Hematopoietic multipotent progenitor cell treated with erythropoietin and hydrocortisone succinate and interleukin-3 and kit ligand, for 6 days (in vitro differentiated cells): ENCODE measurements at places on chromosomes 5 and 9.

GRCh38 chr5:61441742-61442141 lies 109.7 kb downstream of the ZSWIM6 start:
- no peak for DNase-seq

GRCh38 chr9:13459071-13459470 lies 179.6 kb upstream of the MPDZ start:
- no peak for DNase-seq

GRCh38 chr9:79116041-79116440 lies 455.7 kb upstream of the TLE4 start:
- DNase-seq = no peak

GRCh38 chr5:27328480-27328879 lies 290.1 kb upstream of the CDH9 start:
- DNase-seq = no peak

DNA sequence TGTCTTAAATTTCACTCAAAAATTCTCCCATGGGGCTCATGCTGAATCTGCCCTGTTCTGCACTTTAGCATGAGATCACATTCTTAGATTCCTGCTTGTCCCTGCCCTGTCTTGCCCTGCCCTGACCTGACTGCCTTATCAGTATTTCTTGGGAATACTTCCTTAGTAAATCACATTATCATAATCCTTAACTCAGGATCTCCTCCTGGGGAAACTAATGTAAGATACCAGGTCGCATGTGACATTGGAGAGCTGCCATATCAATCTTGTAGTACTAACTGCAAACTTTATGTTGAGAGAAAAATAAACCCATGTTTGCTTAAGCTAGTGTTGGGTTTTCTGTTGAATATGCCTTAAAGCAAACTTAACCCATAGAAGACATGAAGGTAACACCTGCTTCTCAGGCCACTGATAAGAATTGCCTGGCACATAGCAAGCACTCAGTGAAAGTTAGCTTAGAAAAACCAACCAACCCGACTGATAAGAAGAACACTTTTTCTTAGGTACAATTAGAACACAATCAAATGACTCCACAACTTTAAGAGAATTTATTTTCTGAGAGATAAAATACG lies 53.3 kb downstream of the IL33 start:
- no peak for DNase-seq

DNA sequence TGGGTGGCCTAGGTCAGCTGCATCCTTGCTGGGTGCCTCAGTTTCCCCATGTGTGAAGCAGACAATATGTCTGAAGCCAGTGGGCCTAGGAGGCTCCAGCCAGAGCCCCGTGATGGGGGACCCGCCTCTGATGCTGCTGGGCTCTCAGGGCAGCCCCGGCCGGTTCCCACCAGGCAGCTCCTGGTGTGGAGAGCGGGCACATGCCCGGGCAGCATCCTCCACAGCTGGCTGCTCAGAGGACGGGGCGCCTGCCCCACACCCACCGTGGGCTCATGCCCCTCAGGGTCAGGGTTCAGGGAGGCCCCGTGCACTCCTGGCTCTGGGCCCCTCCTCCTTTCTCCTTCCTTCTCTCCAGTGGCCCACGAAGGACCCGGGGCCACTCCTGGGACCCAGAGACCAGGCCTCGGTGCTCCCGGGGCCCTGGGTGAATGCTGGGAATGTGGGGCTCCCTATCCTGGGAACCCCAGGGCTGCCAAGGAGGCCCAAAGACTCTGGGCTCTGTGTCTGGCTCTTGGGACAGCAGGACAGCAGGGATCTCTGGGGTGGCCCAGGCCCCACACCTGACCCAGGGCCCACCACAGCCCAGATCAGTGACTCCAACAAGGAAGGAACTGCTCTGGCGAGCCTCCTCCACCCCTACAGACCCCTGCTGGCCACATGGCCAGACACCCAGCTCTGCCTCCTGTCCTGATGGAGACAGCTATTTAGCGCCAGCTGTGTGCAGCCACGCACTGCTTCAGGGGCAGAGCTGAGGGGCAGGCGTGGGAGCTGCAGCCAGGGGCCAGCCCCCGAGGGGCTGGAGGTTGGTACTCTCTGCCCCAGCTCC lies 39.5 kb upstream of the EGFL7 start:
- DNase-seq = no peak

DNA sequence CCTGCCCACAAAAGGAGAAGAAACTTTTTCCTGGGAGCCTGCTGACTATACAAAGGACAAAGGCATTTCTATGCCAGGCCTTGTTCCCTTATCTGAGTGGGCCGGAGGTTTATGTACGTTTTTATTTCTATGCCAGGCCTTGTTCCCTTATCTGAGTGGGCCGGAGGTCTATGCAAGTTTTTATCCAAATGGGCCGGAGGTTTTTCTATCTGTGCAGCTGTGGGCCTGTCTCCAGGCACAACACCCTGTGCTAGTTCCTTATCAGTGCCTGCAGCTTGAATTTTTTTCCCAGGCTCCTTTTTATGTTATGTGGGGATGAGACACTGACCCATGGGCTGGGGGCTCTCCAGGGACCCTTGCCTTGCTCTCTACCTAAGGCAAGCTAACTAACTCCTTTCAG lies 5.5 kb downstream of the SLC25A2 start:
- DNase-seq = no peak

- no peak for DNase-seq
Observed at GRCh38 chr5:39650008-39650762, 225.4 kb upstream of the DAB2 start.

- no peak for DNase-seq
Observed at GRCh38 chr9:121508415-121508814, 8.8 kb upstream of the GGTA1 start.

GRCh38 chr5:160556846-160557245 lies 135.2 kb downstream of the PTTG1 start:
- no peak for DNase-seq

DNA sequence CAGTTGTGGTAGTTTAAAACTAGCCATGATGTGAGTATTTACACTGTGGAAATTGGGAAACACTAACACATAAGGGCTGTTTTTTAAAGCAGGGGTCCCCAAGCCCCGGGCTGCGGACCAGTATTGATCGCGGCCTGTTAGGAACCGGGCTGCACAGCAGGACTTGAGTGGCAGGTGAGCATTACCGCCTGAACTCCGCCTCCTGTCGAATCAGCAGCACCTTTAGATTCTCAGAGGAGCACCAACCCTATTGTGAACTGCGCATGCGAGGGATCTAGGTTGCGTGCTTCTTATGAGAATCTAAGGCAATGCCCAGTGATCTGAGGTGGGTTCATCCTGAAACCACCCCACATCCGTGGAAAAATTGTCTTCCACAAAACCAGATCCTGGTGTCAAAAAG lies 127.8 kb downstream of the PCSK5 start:
- DNase-seq = no peak

DNA sequence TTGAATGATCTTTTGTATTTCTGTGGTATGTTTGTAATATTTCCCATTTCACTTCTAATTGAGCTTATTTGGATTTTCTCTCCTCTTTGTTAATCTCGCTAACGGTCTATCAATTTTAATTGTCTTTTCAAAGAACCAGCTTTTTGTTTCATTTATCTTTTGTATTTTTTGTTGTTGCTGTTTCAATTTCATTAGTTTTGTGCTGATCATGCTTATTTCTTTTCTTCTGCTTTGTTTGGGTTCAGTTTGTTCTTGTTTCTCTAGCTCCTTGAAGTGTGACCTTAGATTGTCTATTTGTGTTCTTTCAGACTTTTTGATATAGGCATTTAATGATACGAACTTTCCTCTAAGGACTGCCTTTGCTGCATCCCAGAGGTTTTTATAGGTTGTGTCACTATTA lies 28.4 kb upstream of the SNCAIP start:
- no peak for DNase-seq

GRCh38 chr5:132183723-132184122 lies 43.9 kb downstream of the P4HA2 start:
- DNase-seq = no peak

DNA sequence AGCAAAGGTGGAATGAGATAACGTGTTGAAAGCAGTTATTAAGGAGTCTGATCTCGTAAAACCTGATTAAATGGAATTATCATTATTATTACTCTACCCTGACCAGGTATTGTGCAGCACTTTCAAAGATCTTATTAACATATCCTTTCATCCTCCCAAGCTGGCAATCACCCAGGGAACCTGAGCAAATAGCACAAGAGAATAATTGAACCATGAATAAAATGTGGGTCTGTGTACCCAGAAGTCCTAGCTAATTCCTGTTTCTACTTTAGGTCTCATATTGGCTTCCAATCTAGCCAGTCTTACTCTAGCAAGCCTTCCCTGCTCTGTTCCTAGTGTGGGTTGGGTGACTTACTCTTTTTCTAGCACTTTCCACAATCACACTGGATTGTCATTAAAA lies 162.2 kb upstream of the STK32A start:
- DNase-seq = no peak

- no peak for DNase-seq
Observed at GRCh38 chr5:52952483-52952882, 36.7 kb upstream of the ITGA2 start.

DNA sequence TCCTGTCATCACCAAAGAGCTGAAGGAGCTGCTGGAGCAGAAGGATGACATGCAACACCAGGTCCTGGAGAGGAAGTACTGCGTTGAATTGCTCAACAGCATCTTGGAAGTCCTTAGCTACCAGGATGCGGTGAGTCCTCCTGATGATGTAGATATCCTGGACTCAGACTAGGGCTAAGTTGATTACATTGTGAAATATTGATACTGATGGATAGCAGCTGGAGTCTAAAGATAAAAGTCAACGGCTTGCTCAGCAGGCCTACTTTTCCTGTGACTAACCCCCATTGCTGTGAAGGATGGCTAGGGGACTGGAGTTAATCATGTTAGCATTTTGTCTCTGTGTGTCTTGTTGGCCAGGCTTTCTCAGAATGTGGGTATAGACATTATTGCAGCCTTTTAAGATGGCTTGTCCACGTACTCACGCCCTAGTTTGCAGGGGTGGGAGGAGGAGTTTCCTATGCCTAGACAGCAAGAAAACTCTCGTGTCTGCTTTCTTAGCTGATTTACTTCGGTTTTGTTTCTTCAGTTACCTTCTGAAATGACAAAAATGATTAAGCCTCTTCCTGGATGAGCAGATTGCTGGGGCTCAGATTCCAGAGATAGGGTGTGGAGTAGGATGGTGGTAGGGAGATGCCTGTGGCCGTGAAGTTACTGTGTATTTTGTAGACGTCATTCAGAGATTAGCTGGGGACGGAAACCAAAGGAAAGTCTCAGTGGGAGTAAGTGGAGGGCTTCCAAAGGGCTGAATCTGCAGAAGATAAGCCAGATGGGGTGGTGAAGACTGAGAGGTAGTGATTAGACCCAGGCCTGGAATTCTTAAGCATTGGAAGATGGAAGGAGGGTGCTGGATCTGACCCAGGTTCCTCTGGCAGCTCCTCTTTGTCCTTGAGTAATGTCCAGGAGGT lies 166.3 kb downstream of the DOCK2 start:
- peak; percentile 82 for DNase-seq

DNA sequence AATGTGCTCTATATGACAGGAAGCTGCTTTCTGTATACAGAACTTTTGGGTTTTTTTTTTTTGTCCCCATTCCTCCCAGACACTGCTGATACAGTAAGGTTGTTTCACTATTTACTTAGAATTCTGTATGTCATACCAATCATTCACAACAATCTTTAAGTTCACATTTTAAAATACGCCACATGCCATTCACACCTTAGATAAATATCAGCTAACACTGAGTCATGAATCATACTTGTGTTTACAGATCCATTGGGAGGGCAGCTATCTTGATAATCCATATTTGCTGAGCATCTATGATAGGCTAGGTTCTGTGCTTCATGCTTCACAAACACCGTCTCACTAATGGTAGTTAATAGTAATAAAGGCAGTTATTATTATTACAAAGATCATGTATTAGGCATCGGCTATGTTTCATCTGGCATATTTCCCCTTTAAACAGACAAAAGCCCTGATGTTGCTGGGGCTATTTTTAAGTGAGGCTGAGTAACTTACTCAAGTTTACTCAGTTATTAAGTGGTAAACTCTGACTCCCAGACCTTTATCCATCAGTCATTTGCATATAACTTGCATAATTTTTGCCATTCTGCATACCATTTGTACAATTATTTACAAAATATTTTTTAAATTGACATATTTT lies 152.2 kb upstream of the HMHB1 start:
- DNase-seq = no peak

- no peak for DNase-seq
Observed at GRCh38 chr9:23820451-23821374, 5.3 kb downstream of the ELAVL2 start.

GRCh38 chr5:69131304-69131703 lies 35.6 kb upstream of the CCNB1 start:
- no peak for DNase-seq

DNA sequence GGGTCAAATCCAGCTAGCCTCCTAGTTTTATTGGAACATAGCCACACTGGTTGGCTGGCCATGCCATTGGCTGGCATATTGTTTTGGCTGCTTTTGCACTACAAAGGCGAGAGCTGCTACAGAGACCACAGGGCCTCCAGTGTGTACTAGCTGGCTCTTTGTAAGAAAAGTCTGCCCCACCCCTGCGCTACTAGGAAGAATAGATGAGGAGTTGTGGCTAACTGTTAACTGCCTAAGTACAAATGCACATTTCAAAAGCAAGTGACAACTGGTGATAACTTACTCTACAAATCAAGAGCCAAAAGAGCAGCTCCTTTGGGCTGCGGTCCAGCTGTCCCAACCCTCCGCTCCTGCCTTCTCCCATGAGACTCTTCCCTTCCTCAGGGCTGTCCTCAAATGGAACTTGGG lies 63.9 kb downstream of the SERINC5 start:
- DNase-seq = peak; percentile 97
